Right forelimb (tissue), 1 donor: ENCODE measurements at places on chromosomes 16 and 17.

DNA sequence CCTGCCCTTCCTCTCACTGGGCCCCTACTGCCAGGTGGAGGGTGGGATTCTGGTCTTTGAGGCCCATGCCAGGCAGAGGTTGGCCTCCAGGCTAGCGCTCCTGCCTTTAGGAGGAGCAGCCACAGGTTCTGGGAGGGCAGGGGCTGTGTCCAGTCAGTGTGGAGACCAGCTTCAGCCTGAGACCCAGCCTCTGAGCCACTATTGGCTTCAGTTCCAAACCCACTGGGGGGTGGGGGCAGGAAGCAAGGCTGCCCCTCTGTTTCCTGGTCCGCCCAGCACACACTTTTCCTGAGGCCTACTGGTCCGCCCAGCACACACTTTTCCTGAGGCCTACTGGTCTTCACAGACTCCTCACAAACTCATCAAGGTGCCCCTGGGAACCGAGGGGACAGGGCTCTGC lies 16.4 kb downstream of the SLC5A10 start:
- DNase-seq, result no peak

DNA sequence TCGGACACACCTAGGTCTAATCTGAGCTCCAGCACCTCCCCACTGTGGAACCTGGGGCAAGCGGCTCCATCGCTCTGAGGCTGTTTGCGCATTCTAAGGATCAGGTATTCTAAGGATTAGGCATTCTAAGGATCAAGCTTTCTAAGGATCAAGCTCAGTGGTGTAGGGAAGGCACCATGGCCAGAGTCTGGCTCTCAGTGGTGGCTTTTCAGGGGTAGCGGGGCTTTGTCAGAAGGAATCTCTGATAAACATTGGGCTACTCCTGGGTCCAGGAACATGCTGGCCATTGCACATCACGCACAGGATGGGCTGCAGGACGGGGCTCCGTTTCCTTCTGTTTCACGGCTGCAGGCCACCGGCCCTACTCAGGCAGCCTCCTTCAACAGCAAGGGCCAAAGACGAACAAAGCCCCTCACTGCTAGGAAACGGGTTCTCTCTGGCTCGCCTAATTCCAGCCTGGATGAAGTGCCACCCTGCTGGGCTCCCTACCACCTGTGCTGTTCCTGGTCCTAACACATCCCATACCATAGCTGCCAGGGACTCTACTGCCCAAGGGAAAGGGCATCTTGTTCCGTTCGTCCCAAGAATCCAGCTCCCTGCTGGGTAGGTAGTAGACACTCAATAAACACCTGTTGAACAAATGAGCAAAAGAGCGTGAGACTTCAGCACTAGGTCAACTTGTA lies 5.5 kb downstream of the C1QTNF1 start:
- DNase-seq, result no peak

DNA sequence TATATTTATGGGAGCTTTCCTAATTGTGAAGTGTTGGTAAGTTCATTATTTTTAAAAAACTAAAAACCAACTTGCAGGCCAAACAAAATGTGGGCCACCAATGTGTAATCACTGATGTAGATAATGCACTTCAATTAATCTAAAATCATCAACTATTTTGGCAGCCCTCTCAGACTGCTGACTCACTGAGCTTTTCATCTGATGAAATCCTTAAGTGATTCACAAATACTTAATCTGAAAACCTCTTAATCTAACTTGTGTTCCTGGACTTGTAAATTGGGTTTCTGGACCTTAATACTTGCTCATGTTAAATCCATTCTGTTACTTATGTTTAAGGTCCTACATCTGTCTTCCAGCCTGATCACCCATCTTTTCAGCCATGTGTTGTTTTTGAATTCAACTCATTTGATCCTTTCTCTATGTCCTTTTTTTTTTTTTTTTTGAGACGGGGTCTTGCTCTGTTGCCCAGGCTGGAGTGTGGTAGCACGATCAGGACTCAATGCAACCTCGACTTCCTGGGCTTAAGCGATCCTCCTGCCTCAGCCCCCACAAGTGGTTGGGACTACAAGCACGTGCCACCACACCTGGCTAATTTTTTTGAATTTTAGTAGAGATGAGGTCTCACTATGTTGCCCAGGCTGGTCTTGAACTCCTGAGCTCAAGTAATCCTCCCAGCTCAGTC lies 39.0 kb downstream of the PRKCB start:
- DNase-seq, result no peak

DNA sequence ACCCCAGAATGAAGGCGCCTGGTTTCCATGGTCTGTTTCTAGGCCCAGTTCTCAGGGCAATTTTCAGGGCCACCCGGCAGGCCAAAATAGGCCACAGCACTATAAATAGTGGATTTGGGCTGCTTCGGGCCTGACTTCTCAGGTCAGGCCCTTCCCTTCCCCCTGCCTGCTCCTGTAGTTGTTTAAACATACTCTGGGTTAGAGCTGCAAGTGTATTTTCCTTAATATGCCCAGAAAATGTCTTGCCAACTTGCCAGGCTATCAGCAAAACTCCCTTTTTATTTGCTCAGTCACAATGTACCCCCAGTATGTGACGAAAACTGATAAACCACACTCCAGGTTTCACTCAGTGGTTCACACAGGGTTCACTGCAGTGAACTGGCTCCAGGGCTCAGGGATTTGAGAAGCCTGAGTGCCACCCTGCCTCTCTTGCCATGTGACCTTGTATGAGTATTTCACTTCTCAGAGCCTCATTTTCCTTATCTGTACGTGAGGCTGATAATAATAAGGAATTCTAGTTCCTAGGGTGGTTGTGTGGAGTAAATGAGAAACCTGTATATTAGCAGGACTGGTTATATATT lies 76.5 kb downstream of the GPRC5B start:
- no peak for DNase-seq

DNA sequence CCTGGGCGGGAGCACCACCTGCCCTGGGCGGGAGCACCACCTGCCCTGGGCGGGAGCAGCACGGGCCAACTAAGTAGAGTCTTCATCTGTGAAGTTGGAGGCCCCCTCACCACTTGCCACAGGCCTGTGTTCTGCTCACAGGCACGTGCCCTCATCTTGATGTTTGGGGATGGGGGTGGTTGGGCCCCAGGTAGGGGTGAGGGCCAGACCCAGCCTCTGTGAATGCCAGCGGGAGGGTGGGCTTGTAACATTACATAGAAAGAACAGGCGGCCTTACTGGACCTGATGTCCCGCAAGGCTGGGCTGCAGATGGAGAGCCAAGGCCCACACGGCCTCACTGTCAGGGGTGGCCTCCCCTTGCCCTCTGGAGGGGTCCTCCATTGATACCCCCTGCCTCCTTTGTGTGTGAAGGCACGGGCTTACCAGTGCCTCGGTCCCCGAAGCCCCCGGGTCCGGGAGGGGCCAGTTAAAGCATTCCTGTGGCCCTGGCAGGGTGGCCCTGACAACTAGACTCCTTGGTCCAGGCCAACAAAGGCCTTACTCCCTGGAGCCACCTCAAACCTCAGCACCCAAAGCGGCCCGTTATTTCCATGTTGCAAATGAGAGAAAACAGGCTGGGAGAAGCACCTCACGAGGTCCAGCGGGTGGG lies 1.1 kb upstream of the SLC16A3 start:
- no peak for DNase-seq

DNA sequence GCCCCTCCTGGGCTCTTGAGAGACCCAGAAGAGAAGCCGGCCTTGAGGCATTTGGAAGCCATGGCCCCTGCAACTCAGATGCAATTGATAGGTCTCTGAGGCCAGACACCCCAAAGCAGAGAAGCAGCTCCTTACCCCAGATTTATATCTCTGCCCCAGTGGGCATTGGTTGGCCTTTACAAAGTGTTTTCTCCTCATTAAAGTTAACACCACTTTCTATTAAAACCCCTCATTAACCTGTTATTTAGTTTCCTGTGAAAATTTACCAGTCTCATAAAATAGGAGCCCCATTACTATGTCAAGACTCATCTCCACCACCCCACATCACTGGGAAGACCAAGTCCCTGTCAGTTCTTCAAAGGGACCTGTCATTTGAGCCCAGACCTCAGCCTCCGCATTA lies at the start of gene KRT35:
TSS of gene KRT35 (minus strand) at position 116 of the 400 bp plus-strand sequence. CDS start at position 62, 54 bp downstream.
- no peak for DNase-seq

DNA sequence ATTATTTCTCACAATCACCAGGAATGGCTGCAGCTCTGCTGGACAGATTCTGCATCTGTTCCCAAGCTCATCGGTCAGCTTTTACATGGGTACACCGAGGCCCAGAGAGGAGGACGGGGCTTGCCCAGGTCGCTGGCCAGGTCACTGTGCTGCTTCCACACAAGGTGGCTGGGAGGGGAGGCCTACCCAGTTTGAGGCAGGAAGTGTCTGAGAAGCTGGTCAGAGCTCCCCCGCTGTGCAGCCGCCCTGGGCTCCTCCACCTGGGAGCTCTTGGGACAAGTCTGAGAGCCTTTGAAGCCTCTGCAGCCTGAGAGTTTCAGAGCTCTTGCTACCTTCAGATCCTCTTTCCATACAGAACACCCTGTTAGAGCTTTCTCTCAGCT lies 143.3 kb downstream of the CLEC16A start:
- DNase-seq, result no peak

DNA sequence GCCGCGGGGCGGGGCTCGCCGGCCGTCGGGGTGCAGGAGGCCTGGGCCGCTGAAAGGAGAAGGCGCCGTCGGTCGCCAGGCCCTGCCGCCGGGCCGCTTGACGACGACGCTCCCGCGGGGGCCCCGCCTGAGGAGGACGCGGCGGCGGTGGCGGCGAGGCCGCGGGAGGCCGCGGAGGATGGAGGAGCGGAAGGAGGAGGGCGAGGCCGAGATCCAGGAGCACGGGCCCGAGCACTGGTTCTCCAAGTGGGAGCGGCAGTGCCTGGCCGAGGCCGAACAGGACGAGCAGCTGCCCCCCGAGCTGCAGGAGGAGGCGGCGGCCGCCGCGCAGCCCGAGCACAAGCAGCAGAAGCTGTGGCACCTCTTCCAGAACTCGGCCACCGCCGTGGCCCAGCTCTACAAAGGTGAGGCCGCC lies 430 bp downstream of the HAPSTR1 start:
- DNase-seq, result peak; percentile 69

- DNase-seq, result no peak
These were observed 1066.7 kb upstream of the RBFOX1 start for GRCh38 chr16:6265968-6266367.

DNA sequence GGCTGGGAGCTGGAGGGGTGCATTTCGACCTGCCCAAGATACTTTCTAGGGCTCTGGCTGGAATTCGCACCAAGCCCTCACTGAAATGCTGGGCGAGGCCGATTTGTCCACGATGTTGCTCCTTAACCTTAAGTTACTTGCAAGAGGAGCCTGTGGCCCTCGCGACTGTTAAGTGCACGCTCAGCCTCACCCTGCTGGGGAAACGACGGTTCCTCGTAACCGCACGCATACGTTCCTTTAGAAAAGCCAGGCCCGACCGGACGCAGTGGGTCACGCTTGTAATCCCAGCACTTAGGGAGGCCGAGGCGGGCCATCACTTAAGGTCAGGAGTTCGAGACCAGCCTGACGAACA lies 607 bp upstream of the NCOR1 start:
- DNase-seq, result no peak

GRCh38 chr17:7141824-7142223 lies 27.2 kb upstream of the ASGR2 start:
- no peak for DNase-seq

DNA sequence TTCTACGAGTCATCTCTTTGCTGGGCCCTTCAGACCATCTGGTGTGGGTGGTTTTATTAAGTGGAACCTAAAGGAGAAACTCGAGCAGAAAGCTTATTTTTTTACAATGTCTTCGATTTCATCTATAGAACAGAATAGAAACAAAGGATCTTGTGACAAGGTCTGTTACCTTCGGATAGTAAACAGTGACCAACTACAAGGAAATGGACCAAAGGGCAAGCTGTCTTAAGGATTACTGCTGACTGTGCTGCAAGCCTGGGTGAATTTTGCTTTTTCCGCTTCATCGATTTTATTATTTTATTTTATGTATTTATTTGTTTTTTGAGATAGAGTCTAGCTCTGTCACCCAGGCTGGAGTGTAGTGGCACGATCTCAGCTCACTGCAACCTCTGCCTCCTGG lies 348.9 kb upstream of the ERCC4 start:
- no peak for DNase-seq

DNA sequence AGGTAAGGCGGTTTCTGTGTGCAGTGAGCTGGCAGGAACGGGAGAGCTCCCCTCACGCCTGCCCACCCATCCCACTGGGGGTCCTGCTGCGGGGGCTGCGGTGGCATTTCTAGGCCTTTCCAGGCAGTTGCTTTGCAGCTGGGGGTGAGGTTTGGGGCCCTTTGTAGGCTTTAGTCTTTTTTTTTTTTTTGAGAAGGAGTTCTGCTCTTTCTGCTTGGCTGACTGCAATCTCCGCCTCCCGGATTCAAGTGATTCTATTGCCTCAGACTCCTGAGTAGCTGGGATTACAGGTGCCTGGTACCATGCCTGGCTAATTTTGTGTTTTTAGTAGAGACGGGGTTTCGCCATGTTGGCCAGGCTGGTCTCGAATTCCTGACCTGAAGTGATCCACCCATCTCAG lies 11.1 kb downstream of the TSC2 start:
- no peak for DNase-seq

- no peak for DNase-seq
These were observed 5.0 kb downstream of the DUS1L start for GRCh38 chr17:82060614-82061013.

- DNase-seq, result no peak
These were observed 324 bp upstream of the HCRT start for GRCh38 chr17:42185621-42185930.

- DNase-seq, result peak; percentile 26
These were observed 280.2 kb downstream of the C16orf95 start for GRCh38 chr16:87037012-87037411.

DNA sequence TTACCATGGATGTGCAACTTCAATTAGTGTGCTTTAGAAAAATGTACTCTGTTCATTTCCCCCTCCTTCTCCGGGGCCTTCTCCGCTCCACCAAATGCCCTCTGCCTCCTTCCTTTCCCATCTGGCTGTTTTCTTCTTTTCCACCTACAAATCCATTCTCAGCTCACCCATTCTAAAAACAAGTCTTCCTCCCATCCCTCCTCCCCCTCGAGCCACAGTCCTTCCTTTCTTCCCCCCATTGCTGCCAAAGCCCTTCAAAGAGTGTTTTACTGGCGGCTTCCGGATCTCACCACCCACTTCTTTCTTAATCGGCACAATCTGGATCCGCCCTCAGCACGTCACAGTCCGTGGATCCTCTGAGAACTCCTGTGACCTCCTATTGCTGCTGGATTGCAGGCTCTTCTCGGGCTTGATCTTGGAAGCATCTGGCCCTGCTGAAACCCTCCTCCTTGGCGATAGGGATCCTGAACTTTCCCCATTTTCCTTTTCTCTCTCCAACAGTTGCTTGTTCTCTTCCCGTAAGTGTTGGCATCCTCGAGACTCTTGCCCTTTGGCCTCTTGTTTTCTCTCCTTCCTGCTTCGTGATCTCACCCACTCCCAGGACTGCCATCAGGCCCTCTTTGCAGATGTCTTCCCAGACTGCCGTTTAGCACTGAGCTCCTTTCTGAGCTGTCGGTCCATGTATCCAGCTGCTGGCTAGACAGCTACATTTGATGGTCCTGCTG lies 36.0 kb upstream of the FBXO47 start:
- DNase-seq, result no peak

- DNase-seq, result no peak
These were observed 6.8 kb downstream of the MPG start for GRCh38 chr16:84718-85406.

- DNase-seq, result peak; percentile 83
These were observed 23.4 kb downstream of the GJD3 start for GRCh38 chr17:40340880-40341807.

- DNase-seq, result no peak
These were observed 59.1 kb upstream of the IRX6 start for GRCh38 chr16:55264949-55265348.
